ENCODE measurements at places on chromosomes 16 and 17.

GRCh38 chr16:31080756-31081419, 6.7 kb downstream of the ZNF646 start:
- no peak for DNase-seq

GRCh38 chr16:1571012-1571671, 37.7 kb downstream of the TMEM204 start:
- DNase-seq = no peak

DNA sequence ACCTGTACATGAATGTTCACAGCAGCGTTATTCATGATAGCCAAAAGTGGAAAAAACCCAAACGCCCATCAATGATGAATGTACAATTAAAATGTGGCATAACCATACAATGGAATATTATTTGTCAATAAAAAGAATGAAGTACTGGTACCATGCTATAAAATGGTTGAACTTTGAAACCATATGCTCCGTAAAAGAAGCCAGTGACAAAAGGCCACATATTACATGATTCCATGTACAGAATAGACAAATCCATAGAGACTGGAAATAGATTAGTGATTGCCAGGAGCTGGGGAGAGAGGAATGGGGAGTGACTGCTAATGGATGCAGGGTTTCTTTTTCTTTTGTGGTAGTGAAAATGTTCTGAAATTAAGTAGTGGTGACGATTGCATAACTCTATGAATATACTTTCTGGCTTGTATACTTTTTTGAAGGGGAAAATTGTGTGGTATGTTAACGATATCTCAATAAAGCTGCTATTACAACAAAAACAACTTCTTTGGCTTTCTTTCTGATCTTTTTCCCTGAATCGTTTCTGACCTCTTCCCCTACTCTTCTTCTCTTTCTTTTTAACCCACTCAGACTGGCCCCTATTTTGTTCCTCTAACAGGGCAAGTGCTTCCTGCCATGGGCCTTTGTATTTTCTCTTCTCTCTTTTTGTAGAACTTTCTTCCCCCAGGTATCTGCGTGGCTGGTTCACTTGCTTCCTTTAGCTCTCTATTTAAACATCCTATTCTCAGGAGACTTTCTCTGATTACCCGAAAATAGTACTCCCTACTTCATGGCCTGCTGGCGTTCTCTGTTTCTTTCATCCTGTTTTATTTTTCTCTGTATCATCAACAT, 67.9 kb downstream of the FTO start:
- no peak for DNase-seq

- DNase-seq = no peak
These were observed 63.6 kb upstream of the NFAT5 start for GRCh38 chr16:69501956-69502745.

GRCh38 chr17:55518510-55518909, 7.3 kb upstream of the SMIM36 start:
- no peak for DNase-seq

DNA sequence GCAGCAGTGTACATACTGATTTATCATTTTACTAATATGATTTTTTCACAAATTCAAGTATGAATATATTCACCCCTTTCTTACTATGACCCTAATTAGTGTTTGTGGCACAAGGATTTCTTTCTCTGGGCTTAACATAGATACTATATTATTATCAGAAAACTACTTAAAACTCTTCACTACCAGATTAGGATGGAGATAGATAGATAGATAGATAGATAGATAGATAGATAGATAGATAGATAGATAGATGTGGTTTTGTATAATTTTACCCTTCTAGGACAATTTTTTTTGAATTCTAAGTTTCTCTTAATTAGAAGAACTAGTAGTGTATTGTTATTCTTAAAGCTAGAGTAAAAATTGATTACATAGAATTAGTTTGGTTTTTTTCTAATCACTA, 49.6 kb downstream of the VMP1 start:
- DNase-seq = no peak

DNA sequence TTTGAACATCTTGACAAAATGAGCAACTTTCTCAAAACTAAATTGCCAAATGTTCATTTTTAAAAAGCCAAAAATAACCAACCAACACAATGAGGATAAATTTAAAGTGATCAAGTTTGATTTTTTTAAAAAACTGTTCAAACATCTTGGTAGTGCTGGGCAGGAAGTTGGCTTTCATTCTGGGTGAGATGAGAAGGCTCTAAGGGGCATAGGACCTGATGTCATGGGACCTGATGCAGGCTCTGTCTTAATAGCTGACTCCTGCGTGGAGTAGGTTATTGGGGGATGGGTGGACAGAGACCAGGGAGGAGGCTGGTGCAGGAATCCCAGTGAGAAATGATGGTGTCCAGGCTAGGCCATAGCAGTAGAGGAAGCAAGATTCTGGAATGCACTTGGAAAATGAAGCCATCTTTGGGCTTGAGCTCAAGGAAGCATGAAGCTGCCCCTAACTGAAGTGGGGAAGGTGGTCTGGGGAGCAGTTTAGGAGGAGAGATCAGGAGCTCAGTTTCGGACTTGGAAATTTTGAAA, 20.4 kb downstream of the NLRC5 start:
- DNase-seq = no peak

DNA sequence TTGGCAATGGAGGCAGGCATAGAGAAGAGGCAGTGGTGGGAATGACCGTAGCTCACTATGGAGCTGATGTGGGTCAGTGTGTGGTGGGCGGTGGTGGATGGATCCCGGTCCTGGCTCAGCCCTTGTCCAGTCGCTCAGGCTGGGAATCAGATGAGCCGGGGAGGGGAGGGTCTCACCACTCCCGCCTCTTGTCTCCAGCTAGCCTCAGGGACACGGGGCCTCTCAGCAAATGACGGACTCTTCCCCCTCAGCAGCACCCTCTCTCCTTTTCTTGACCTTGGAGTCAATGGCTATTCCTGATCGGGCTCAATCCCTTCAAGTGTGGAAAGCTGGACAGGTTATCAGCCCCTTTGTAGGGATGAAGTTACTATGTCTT, 208.5 kb downstream of the NTN1 start:
- no peak for DNase-seq
